ENCODE measurements at places on chromosomes 6 and 20. TPM values are rescaled to one million over a fixed set of nuclear protein-coding genes. Genes with fewer than 3 reads are reported as not detected.

DNA sequence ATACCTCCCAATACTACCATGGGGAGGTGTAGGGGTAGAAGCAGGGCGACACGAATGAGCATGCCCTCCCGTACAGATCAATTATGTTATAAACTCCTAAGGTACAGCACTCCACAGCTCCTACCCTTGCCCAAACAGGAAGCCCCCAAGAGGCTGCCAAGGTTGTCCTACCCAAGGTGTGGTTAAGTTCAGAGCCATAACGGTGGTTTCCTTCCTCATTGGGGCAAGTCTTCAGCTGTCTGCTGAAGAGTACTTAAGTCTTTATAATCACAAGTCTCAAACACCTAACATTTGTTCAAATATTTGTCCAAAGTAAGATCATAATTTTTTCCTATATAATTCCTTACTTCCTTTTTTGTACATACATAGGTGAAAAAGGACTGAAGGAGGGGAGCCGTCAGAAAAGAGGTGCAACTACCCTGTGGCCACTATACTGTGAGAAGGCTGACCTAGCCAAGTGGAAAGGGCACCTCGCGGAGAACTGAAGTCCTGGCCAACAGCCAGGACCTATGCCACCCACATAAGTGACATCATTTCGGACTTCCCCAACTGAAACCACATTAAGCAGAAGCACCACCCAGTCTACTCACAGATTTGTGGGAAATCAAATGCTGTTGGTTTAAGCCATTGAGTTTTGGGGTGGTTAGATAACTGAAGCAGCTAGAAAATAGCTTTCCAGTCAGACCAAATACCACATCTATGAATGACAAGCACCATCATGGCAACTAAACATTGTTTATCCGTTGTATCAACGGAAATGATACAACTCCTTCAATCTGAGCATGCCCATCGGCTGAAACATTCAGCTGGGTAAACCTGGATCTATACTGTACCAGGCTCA is 2.9 kb upstream of the RAB22A start:
- DNase-seq: peak; percentile 51

SDC4 gene
- total RNA-seq: 146 TPM

DNA sequence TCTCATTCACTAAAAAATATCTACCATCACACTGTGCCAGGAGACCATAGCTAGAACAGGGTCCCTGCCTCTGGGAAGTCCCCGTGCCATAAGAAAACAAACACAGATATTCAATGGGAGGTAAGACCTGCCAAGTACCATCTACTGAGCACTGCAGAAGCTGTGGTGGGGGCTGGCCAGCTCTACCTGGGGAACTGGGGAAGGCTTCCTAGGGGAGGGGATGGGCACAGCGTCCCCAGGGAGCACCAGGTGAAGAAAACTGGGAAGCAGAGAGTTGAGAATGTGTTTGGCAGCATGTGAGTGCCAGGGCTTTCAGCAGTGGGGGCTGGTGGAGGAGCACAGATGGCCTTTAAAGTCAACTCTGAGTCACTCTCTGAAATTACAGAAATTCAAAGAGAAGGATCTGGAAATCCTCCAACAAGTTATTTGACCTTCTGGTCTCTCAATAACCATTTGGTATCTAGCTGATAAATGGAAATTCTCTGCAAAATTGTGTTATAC is 85.2 kb downstream of the SHLD1 start:
- DNase-seq: no peak

KIAA1755 gene
- total RNA-seq: 0.40 TPM

DNA sequence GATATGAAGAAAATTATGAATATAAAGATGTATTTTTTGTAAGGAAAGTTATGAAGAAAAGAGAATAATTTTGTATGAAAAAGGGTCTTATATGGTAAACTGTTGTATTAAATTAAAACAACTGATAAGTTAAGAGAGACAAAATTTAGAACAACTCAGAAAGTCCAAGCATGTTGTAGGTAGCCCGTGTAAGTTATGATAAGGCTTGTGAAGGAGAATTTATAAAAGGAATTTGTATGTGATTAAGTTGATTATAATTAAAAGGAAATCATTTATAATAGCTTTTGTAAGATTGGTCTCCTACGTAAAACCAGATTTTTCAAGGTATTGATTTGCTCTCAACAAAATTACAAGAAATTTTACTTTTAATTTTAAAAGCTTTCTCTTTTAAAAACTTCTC is 1579.3 kb downstream of the HACE1 start:
- no peak for DNase-seq

DNA sequence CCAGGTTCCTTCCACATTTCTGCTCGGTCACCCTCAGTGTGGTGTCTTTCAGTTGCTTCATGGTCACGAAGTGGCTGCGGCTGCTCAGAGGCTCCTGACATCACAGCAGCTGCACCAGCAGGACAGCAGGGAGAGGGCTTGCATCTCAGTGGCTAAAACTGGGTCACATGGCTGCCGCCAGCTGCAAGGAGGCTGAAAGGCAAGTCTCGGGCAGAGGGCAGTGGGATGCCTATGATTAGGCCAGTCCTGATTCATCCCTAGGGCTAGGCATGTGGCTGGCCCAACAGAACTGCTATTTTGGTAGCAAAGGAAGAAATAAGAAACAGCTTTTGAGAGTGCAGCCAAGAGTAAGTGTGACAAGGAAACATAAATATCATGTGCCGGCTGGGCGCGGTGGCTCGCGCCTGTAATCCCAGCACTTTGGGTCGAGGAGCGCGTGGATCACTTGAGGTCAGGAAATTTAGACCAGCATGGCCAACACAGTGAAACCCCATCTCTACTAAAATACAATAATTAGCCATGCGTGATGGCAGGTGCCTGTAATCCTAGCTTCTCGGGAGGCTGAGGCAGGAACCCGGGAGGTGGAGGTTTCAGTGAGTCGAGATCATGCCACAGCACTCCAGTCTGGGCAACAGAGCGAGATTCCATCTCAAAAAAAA is 46.6 kb downstream of the RBM38 start:
- DNase-seq: no peak

Measured in colonic mucosa (tissue), 4 donors.